ENCODE measurements at places on chromosomes 11 and 22. TPM values are rescaled to one million over a fixed set of nuclear protein-coding genes. Genes with fewer than 3 reads are reported as not detected.

Gene KRTAP5-9
- not detected for total RNA-seq

Gene RIMBP3B
- 0.09 TPM for total RNA-seq

Gene CAT
- total RNA-seq, result 27.0 TPM

Gene CD3E
- not detected for total RNA-seq

Gene TP53I11
- total RNA-seq, result 27.4 TPM

Gene SLC35F2
- 9.9 TPM for total RNA-seq

Gene OR52I2
- not detected for total RNA-seq

Gene E2F8
- total RNA-seq, result 4.4 TPM

Gene PAMR1
- 278 TPM for total RNA-seq

Gene PTGDR2
- total RNA-seq, result not detected

Gene CAVIN3
- total RNA-seq, result 323 TPM

Gene BDNF
- total RNA-seq, result 8.1 TPM

Gene CDCA5
- total RNA-seq, result 19.3 TPM

Gene PPP1CA
- total RNA-seq, result 97.6 TPM

Gene SYT8
- total RNA-seq, result 0.82 TPM

Measured in fibroblast of the aortic adventitia (primary cell).